ENCODE measurements at places on chromosomes 2 and 18.

DNA sequence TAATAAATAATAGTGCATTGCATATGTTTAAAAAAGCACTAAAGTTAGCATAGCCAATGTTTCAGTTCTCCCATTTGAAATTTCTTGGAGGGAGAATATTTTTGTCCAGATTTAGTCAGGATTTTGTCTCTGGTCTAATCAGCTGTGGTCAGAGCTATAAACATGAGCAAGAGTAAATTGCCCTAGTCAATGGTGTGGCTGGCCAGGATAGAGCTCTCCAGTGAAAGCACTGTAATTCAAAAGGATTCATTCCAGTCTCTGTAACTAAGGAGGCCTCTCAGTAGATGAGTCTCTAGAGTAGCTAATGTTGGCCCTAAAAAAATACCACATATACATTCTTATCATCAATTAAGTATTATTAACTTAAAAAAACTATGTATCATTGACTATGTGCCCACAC, 241.6 kb downstream of the CDCA7 start:
- no peak for DNase-seq

GRCh38 chr2:675982-676646, 1.1 kb downstream of the TMEM18 start:
- no peak for DNase-seq

DNA sequence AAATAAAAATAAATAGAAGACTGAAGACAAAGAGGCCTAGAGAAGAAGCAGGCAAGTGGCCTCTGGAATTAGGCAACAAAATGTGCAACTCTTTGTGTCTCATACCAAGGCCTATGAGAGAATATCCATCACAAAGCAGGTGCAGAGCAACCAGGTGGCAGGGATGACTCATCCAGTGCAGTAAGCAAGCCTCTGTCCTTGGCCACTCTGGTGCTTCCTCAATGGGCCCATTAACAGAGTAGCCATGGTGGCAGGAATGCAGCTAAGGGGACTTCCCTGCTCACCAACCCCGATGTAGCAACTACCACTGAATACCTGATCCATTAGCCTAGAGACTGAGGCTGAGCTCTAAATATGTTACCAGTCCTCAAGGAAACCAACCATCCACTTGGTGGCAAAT, 11.0 kb upstream of the EPG5 start:
- DNase-seq = no peak

- DNase-seq = no peak
These were observed 161.3 kb downstream of the HAUS1 start for GRCh38 chr18:46265196-46266156.

DNA sequence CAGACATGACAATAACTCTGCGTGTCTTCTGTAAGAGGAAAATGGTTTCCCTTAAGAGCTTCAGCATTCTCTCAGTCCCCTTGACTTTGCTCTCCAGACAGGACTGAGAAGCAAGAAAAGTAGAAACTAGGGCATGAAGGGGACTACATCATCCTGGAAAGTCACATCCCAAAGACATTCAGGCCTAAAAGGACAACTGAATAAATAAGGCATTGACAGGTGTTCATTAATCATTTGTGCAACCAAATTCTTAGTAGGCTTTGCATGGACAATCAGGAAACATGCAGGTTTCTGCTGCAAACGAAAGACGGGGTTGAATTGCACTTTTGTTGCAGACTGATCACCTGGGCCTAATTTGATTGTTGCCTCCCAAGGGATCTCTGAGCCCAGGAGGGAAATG, 1.2 kb upstream of the SGPP2 start:
- no peak for DNase-seq

DNA sequence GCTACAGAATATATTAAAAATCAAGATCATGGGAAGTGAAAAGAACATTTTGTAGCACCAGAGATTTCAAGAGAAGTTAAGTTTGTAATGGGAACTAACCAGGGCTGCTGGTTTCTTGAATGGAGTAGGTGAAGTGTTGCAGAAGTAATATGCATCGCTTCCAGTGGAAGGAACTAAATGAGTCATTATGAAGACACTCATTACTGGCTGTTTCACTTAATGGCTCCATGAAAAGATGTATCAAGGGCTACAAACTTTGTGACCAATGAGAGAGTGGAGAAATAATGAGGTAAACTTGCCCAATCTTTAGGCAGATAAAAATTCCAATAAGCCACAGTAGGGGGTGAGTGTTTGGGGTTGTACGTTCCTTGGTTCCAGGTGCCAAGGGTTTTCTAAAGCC, 380.4 kb upstream of the POU3F3 start:
- no peak for DNase-seq

DNA sequence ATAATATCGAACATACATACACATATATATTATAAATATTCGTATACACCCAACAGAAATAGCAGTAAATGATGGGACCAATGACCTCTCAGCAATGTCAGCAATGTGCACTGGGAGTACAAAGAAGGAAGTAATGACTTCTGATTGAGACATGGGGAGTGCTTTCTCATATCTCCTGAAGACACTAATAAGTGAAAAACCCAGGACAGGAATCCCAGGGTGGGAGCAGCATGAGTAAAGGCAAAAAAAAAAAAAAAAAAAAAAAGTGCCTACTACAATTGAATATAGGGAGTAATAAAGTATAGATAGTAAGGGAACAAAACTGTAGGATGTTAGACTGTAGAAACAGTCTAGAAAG, 491.3 kb downstream of the IRS1 start:
- DNase-seq = no peak

GRCh38 chr2:197059477-197059876, 133.0 kb upstream of the PGAP1 start:
- no peak for DNase-seq

- DNase-seq = no peak
These were observed 32.1 kb downstream of the PAX8 start for GRCh38 chr2:113246606-113247005.

GRCh38 chr2:154402213-154402612, 296.3 kb upstream of the KCNJ3 start:
- DNase-seq = no peak

GRCh38 chr2:12050396-12050795, 304.0 kb downstream of the LPIN1 start:
- no peak for DNase-seq

- no peak for DNase-seq
These were observed 26.7 kb upstream of the CHRNA1 start for GRCh38 chr2:174791020-174791419.

All from CD4-positive, alpha-beta memory T cell (primary cell).